NCI-H1417 (cell line): ENCODE measurements at places on chromosomes 6 and 20.

DNA sequence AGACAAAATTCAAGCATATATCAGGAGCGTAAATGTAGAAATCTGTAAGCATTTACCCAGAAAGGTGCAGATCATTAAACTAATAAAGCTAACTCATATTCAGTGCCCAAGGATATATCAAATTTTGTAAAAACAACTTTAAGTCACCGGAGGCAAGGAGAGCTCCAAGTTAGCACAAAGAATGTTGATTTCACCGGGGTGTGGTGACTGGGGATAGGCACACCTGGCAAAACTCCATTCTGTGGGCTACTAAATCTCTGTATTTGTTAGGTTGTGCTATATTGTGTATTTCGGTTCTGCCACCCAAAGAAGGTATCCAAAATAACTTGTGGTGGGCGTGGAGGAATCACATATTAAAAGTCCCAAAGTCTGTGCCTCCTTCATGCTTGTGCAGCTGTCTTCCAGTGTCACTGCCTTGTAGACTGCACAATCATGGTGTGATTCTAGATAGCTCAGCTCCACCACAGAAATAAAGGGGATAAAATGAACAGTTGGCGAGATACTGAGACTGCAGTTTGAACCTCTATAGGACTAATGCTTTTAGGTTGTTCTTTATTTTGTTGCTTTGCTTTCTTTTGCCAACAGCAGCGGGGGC lies 111.6 kb downstream of the GMDS start:
- no peak for DNase-seq

GRCh38 chr20:10653599-10654249 lies 20.1 kb downstream of the JAG1 start:
- no peak for DNase-seq

DNA sequence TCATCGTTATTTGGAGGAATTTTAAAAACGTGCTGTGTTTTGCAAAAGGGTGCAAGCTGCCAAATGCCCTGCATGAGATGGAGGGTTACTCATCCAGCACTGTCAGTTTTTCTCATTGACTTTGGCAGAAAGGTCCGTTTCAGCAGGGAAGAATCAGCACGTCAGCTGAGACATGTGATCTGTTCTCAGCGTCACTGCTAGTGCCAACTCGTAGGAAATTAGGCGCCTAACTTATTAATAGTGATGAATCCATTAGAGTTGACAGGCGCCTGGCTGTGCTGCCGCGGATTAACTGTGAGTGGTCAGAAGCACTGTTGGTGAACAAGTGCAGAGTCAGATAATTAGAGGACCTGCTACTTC lies 175.5 kb upstream of the FOXQ1 start:
- DNase-seq: peak; percentile 30

DNA sequence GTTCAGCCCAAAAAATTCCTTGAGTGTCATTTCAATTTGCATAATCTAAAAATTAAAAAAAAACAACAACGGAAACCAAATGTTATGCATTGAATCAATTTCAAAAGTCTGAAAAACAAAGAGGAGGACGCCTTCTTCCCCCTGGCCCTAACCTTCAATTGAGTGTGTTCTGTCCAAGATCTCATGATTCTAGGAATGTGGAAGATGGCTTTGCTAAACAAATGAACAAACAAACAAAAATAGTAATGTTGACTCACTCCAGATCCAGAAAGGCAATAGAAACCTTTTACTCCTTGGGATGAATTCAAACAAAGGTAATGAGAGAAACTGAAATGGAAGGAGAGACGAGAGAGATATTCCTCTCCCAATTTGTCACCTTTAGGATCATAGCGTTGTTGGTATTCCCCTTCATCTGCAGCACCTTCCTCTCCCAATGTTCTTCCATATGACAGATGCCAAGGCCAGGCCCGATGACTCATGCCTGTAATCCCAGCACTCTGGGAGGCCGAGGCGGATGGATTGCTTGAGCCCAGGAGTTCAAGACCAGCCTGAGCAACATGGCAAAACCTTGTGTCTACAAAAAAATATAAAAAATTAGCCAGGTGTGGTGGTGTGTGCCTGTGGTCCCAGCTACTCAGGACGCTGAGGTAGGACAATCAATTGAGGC lies 109.2 kb upstream of the ADGRF1 start:
- DNase-seq: no peak

DNA sequence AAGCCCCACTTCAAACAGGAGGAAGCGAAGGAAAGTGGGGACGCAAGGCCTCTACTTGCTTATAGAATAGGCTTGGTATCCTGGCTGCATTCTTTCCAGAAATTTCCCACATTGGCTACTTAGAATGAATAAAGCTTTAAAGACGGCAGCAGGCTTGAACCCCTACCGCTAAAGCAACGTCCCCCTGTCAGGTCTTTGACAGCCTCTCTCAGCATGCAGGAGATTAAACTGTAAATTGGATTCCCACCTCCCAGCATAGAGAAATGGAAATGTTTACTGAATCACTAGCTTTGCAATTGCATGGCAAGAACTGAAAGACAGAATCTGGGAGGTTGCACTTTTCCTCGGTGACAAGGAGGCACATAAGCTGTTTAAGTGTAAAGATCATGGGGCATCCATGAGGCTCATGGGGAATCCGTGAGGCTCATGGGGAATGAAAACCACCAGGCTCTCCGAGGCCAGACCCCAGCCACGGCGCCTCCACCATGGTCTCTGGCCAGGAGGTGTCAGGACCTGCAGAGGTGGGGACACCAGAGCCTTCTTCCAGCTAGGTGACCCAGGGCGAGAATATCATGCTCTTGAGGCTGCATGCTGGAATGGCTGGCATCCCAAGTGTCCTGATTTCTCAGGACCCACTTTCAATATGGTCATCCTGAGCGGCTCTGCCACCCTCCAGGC lies 10.3 kb downstream of the LEMD2 start:
- DNase-seq: no peak

- DNase-seq: no peak
Observed at GRCh38 chr6:36973647-36974046, 12.3 kb downstream of the MTCH1 start.

- DNase-seq: peak; percentile 62
Observed at GRCh38 chr6:92231171-92231701, 1188.1 kb downstream of the EPHA7 start.

- DNase-seq: no peak
Observed at GRCh38 chr6:48825501-48826151, 637.4 kb downstream of the MMUT start.

DNA sequence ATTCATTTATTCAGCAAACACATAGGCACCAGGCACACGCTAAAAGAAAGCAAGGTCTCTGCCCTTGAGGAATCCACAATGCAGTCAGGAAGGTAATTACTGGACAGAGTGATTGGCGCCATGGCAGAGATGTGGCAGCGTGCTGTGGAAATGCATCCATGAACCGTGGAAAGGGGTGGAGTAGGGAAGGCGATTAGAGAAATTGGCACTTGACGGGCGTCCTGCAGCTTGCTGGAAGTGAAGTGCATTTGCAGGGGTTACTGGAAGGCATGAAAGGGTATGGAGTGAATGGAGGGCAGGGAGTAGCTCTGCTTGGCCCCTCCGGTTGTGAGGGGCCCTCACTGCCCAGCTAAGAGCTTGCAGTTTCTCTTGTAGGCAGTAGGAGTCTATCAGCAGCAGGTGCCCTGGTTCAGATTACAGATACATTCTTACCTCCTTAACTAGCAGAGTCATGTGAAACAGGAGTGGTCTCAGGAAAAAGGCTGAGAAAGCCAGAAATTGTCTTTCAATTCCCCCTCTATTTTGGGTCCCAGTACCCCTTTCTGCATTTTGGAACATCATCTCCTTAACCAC lies 122.5 kb upstream of the TIAM2 start:
- peak; percentile 86 for DNase-seq

DNA sequence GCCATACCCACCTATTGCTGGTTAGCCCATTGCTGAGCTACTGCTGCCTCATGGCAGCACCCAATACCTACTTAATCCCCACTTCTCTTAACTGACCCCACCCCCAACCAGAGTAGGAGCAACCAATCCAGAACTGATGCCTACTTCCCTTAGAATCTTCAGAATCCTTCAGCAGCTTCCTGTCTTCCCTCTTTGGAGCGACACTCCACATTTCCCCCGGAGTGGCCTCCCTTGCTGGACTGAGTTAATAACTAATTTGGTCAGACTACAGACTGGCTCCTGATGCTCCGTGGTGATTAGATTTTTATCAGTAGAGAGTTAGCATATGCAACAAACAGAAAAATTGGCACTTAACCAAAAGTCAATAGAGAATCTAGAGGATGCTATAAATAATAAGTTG lies 51.2 kb upstream of the UBR2 start:
- DNase-seq: no peak

- peak; percentile 51 for DNase-seq
Observed at GRCh38 chr20:56343861-56344381, 14.9 kb upstream of the FAM210B start.

GRCh38 chr20:22763257-22763906 lies 179.0 kb upstream of the FOXA2 start:
- no peak for DNase-seq

GRCh38 chr20:49484180-49485140 lies 2.0 kb upstream of the KCNB1 start:
- peak; percentile 85 for DNase-seq

GRCh38 chr6:145278163-145278807 lies 457.0 kb downstream of the EPM2A start:
- DNase-seq: no peak

- DNase-seq: no peak
Observed at GRCh38 chr6:116385459-116385802, 14.7 kb downstream of the DSE start.

DNA sequence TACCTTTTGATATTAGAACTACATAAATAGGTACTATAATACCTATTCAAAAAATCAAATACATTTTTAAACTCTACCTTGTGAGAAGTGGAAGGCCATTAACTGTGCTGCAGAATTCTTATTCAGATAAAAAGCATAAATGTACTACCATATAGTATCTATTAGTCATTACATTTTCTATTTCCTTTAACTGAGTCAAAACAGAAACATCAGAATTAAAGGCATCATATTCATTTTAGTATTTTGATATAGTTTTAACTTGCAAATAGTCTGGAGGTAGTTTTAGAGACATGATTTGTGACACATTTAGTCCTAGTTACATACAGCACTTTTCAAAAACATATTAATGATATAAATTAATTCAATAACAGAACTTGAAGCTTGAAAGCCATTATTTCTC lies 39.9 kb upstream of the TAB2 start:
- no peak for DNase-seq

GRCh38 chr6:36893976-36894932 lies 8.5 kb downstream of the C6orf89 start:
- DNase-seq: no peak

GRCh38 chr20:60040471-60041162 lies 82.4 kb downstream of the CDH26 start:
- no peak for DNase-seq

DNA sequence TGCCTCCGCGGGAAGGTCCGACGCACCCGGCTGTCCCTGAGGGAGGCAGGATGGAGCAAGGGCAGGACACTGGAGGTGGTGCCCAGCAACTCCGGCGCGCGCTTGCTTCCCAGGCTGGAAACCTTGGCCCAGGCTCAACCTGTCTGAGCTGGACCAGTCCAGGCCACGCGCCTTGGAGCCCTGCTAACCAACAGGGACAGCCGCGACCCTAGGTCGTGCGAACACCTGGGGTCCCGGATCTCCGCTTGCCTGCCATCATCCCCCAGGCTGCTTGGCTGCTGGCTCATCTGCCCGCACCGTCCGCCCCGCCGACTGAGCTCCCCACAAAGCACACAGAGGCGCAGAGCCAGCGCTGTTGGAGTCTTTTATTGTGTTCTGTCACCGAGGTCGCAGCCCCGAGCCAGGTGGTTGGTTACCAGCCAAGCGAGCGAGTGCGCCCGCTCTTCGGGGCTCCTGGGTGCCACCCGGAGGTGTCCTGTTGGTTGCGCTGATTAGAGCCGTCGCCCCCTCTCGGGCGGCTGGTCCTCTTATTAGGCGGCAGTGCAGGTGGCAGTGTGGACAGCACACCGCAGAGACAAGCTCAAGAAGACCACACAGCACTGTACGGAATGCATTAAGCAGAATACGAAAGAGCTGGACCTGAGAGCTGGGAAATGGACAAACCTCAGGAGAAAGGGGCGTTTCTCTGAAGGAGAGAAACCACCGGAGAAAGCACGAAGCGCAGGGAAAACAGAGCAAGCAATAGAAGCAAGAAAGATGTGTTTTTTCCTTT lies 3.8 kb downstream of the COL12A1 start:
- no peak for DNase-seq

- DNase-seq: no peak
Observed at GRCh38 chr6:2230659-2231277, 14.6 kb downstream of the GMDS start.

DNA sequence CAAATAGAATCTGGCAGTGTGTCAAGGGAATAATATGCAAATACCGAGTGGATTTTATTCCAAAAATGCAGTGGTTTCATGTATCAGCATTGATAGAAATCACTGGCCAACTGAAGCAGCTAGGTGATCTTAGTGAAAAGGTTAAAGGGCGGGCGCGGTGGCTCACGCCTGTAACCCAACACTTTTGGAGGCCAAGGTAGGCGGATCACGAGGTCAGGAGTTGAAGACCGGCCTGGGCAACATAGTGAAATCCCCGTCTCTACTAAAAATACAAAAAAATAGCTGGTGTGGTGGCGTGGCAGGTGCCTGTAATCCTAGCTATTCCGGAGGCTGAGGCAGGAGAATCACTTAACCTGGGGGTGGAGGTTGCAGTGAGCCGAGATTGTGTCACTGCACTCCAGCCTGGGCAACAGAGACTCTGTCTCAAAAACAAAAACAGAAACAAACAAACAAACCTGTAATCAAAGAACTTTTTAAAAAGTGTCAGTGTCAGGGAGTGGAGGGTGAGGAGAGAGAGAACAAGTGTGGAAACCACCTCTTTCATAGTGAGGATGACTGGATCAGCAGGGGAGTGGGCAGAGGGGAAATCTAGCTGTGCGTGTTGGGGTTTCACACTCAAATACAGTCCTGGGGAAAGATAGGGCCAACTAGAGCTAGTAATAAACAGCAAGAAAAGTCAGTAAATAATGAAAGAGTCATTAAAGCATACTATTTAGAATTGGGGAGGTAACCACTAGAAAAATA lies 57.1 kb downstream of the CDS2 start:
- DNase-seq: no peak

- DNase-seq: no peak
Observed at GRCh38 chr20:63124092-63124781, 91.7 kb downstream of the YTHDF1 start.

DNA sequence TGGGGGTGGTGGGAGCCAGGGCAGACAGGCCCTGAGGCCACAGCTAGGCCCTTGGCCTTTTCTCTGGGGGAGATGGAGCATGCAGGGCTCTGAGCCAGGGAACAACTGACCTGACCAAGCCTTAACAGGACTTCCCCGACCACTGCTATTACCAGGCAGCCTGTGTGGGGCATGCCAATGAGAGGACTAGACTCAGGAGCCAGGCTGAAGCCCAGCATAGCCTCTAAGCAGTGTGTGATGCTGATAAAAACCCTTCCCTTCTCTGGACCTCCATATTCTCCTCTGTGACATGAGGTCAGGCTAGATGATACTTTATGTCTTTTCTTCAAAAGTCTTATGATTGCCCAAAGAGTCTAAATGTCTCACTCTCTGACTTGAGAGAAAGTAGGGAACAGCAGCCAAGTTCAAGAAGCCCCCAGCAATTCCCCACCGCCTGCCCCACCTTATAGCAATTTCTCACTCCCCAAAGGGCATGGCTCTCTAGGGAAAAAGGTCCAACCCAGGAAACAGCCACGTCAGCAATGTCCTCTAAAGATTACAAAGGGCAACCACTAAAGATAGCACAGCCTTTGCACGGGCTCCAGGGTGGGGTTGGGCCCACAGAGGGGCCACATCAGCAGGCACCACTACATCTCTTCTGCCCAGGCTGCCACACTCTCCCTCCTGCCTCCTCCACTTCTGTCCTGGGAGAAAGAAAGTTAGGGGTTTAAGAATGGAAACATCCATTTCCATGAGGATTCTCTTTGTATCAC lies 71.3 kb downstream of the TRERF1 start:
- no peak for DNase-seq
